Neural progenitor cell (in vitro differentiated cells): ENCODE measurements at places on chromosomes 12 and 14.

DNA sequence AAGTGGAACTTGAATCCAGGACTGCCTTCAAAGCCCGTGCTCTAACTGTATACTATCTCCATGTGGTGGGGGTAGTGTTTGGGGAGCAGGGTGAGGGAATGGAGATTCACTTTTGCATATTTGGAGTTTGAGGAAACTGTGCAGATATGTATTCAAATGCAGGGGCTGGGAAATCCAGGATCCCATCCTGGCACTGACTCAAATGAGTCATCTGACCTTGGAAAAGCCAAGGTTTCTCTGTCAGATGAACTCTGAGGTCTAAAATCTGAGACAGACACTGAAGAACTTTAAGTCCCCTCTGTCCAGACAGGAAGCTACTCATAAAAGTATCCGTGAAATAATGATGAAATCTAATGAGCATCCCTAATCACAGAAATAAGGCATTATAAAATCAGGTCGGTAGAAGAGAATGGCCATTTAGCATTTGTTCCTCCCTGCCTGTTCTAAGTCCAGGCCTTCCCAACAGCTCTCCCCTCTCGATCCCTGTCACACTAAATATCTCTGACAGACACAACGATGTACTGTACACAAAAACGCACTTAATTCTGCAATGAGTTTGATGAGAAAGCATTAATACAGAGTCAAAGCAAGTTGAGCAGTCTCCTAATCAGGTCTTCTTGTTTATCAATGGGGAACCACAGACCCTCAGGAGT is 14.4 kb downstream of the NIN start:
- no peak for DNase-seq

DNA sequence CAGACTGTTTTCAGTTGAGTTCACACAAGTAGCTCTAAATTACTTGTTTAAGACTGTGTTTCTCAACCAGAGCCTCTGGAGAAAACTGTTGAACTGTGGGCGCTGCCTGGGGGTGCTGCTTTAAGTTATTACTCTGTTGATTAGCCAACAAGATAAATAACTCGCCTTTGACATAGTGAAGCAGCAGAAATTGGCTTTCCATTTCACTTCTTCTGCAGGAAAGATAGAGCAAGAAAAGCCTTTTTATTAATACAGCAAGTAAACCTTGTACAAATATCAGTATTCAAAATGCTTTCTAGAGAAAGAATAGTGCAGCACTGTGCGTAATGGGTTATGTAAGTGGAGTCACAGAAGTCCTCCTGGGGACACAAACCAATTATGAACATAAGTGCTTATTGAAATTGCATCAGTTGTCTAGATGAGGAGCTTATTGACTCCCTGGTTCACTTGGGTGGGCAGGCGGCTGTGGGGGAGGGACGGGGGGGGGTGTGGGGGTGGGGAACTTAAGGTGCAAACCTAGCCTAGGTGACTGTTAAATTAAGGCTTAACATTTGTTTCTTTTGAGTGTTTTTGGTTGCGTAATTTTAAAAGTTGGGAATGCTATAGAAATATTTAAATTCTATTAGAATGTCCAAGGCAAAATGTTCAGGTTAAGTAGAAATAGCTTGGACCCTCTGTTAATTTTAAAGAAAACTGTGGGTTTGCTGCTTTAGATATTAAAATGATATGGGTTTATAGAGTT is 6.3 kb downstream of the FRS2 start:
- DNase-seq = no peak

GRCh38 chr12:99027461-99027860 is 382.4 kb downstream of the APAF1 start:
- no peak for DNase-seq

GRCh38 chr12:114729731-114730130 is 45.8 kb upstream of the TBX3 start:
- no peak for DNase-seq

DNA sequence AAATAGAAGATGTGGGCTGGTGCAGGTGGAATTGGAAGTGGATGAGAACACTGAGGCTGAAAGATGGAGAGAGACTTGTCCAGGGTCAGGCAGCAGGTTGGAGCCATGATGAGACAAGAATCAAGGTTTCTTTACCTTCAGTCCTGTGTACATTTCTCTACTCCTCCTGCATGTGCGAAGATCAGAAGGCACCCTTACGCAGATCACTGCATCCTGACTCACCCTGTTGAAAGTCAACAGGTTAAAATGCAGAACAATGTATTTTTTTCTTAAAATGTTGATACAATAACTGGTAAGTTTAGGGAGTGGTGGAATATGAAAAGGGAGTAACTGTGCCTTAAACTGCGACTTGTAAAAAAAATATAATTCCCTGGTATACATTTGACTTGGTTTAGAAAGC is 47.8 kb downstream of the TESPA1 start:
- DNase-seq = no peak

GRCh38 chr12:58341791-58342190 is 400.4 kb downstream of the ATP23 start:
- DNase-seq = no peak

GRCh38 chr12:58966939-58967338 is 46.6 kb upstream of the LRIG3 start:
- no peak for DNase-seq
